ENCODE measurements at places on chromosomes 2 and 18.

DNA sequence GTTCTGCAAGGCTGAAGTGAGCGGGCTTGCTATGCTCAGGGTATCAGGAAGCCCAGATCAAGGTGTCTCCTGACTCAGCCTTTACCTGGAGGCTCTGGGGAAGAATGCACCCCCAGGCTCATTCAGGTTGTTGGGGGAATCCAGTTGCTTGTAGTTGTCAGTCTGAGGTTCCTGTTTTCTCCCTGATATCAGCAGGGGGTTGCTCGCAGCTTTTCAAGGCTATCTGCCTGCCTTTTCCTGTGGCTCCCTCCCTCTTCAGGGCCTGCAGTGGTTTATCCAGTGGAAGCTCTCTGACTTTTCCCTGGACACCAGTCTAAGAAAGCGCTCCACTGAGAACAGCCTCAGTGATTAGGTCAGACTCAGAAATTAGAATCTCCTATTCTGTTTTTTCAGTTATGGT lies 116.6 kb downstream of the PTPRM start:
- DNase-seq: no peak

DNA sequence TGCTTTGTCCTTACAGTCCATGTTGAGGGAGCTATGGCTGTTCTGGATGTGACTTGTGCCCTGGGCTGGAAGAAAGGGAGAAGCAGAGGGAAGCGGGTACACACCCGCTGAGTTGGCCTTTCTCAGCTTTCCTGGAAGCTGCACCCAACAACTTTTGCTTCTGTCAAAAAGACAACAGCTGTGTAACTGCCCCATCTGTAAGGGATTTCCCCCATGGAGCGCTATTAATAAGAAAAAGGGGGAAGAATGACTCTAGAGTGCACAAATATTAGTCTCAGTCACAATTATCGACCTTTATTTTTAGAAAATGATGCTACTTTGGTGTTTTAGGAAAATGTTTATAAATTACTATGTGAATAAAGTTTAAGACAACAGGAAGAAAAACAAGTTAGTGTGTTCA lies 368.3 kb downstream of the RAD51AP2 start:
- DNase-seq: no peak

DNA sequence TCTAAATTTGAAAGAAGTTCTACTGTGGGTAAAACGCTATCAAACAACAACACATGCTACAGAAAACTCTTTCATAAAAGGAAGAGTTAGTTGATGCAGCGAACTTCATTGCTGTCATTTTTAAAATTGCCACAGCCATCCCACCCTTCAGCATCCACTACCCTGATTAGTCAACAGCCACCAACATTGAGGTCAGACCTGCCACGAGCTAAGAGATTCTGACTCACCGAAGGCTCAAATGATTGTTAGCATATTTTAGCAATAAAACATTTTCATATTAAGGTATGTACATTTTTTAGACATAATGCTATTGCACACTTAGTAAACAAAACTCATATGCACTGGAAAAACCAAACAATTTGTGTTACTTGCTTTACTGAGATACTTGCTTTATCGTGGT lies 347.1 kb downstream of the CLIP4 start:
- DNase-seq: no peak

DNA sequence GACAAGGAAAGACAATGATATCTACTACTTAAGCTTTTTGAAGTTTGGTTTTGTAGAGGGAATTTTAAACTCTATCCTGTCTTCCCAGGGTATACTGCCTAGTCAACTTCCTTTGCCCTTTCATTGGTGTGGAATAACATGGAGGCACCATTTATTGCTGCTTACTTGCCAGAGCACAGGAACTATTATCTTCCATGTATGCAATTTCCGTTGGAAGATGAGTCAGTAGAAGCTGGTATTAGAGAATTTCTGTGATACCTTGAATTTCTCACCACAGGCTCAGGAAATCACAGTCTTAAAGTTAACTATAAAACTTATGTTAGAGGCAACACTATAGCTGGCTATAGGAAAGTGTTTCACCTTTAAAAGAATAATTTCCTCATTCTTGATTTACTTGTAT lies 40.9 kb upstream of the RGPD4 start:
- DNase-seq: no peak

DNA sequence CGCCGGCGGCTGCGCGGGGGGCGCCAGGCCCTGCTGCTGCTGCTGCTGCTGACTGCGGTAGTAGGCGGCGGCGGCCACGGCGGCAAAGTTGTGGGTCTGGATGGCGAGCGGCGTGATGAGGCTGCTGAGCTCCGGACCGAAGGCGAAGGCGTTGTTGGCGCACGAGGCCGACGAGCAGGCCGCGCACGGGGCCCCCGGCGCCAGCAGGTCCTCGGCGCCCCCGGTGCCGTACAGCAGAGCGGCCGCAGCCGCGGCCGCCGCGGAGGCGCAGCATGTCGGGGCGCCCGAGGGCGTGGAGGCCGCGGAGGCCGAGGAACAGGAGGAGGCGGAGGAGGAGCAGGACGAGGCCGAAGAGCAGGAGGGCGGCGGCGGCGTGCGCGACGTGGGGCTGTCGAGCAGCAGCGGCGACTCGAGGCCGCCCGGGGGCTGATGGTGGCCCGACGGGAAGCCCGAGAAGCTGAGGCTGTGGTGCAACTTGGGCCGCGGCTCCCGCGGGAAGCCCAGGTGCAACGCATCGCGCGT lies 1.8 kb downstream of the ZFP36L2 start:
- DNase-seq: no peak

- DNase-seq: no peak
Observed at GRCh38 chr2:215437614-215438013, 1.7 kb upstream of the FN1 start.

GRCh38 chr2:80113399-80113798 lies 191.2 kb downstream of the LRRTM1 start:
- DNase-seq: no peak

DNA sequence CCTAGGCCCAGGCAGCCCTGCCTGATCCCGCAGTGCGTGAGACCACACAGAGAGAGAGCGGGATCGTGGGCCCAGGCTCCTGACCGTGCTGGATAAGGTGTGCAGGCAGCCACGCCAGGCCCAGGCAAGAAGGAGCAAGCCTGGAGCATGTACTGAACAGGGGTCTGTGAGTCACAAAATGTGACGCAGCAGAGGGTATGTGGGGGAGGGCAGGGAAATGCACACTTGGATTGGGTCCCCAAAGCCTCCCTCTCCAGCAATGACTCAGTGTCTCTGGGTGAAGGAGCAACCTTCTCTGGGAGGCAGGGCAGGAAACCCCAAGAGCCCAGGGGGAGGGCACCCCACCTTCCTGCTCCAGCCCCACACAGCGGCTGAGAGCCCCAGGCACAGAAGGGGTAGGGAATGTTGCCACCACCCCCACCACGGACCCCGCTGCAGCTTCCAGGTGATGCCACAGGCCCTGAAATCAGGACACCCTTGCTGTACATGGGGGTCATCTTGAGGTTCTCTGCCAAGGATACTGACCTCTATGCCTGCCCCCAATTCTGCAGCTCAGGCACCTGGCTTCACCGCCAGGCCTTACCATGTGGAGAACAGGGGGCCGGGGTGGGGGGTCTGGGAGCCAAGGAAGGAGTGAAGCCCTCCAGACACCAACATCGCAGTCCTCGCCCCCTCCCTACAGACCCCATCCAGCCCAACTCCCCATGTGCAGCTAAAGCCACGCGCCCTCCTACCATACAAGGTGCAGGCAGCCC lies 1.3 kb upstream of the GPC1 start:
- peak; percentile 85 for DNase-seq

- no peak for DNase-seq
Observed at GRCh38 chr2:102674370-102674769, 55.0 kb downstream of the SLC9A2 start.

DNA sequence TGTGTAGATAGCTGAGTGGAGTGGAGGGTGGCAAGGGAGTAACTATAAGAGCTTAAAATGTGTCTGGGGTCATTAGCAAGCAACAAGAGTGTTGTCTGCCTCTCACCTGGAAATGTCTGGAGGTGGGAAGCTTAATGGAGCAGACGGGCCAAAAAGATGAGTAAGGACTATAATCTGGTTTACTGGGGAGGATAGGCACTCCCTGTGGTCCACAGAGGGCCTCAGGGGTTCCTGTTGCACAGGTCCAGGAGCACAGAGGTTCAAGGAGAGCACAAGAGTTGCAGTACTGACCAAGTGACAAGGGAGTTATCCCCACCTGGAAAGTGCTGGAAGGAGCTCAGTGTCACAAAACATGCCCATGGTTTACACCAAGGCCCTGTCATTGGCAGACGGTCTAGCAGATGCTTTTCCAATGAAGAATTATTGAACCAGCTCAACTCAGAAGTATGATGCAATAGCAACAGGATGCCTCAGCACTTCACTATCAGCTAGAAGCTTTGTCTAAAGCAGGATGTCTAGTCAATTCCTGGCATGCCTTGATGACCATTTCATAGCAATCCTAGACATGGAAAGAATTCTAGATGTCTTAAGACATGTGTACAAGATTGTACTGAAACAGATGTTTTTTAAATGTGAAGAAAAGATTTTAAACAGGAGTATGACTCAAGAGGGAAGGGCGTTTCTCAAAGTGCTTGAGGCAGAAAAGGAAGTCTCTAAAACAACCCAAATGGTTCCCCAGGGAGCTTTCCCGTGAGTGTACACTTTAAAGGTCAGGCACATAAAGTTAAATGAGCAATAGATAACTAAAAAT lies 62.9 kb upstream of the SERPINE2 start:
- no peak for DNase-seq

All from Caki2 (cell line).